Small intestine (tissue), 16 donors: ENCODE measurements at places on chromosomes 11 and 22. TPM values are rescaled to one million over a fixed set of nuclear protein-coding genes. Genes with fewer than 3 reads are reported as not detected.

PNPLA2 gene
- polyA plus RNA-seq: 250 TPM

UBQLN3 gene
- polyA plus RNA-seq: not detected

- DNase-seq: no peak
Observed at GRCh38 chr11:65891219-65892136, 1.0 kb downstream of the CCDC85B start.

DNA sequence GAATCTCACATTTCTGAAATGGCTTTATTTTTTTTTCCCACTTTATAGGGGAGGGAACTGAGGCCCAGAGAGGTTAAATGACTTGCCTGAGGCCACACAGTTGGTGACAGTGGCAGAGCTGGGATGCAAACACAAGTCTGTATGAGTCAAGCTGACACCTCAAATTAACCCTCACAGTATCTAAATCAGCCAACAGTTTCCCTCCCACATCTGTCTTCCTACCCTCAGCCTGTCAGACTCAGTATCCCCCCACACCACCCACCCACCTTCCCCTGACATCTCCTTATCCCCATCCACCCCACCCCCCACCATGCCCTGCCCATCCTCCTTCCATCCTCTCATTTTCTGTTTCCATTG lies 95.2 kb downstream of the TP53I11 start:
- DNase-seq: no peak

- peak; percentile 21 for DNase-seq
Observed at GRCh38 chr11:84714316-84714780, 912.8 kb downstream of the DLG2 start.

DNA sequence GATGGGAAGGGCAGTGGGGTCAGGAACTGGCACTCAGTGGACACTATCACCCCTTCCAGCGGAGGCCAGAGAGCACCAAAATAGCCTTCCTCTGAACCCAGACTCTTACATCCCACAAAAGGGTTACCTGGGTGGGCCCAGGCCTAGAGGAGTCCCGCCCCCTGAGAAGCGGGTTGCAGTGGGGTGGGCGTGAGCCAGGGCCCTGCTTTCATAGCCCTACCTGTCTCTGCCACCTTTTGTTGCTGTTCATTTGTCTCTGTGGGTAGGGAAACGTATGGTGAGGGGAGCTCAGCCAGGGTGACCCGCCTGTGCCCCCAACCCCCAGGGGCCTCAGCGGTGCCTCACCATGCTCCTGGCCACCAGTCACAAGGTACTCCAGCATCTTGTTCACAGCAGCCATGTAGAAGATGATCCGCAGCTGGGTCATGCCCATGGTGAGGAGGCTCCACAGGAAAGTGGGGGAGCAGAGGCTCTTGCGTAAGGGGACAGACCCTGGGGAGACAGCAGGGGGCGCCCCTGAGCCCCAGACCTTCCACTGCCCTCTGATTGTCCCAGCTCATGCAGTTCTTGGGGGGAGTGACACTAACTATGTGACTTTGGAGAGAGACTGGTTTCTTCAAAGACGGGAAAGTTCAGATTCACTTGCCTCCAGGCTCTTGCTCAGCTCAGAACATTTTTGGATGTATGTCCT lies 24.0 kb downstream of the SLC43A1 start:
- peak; percentile 54 for DNase-seq

GRCh38 chr11:44557464-44557863 lies 8.0 kb upstream of the CD82 start:
- DNase-seq: no peak

- peak; percentile 60 for DNase-seq
Observed at GRCh38 chr11:117822074-117823033, 2.2 kb downstream of the FXYD2 start.
